ENCODE measurements at places on chromosomes 12 and 14.

DNA sequence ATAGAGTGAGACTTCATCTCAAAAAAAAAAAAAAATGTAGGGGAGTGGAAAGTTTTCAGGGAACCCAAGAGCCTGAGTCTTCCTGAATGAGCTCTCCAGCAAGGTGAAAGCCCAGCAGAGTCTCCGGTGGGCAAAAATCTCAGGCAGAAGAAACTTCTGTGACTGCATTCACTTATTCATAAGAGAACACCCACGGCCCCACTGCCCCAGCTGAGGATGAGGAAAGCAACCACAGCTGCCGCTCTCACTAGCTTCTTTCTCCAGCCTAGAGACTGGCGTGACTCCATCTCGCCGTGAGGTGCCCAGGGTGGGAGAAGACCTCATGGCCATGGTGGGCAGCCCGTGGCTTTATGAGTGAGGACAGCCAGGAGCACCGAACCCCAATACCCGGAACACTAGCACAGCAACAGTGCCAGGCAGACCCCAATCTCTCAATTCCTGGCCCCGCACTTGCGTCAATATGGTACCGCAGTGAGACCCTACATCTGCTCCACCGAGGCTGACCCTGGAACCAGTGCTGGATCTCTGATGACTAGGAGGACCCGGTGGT is 29.7 kb upstream of the DYNC1H1 start:
- no peak for DNase-seq

GRCh38 chr12:31702047-31702446 is 26.8 kb downstream of the AMN1 start:
- no peak for DNase-seq

- no peak for DNase-seq
These were observed 29.5 kb downstream of the CCDC198 start for GRCh38 chr14:57464008-57464730.

DNA sequence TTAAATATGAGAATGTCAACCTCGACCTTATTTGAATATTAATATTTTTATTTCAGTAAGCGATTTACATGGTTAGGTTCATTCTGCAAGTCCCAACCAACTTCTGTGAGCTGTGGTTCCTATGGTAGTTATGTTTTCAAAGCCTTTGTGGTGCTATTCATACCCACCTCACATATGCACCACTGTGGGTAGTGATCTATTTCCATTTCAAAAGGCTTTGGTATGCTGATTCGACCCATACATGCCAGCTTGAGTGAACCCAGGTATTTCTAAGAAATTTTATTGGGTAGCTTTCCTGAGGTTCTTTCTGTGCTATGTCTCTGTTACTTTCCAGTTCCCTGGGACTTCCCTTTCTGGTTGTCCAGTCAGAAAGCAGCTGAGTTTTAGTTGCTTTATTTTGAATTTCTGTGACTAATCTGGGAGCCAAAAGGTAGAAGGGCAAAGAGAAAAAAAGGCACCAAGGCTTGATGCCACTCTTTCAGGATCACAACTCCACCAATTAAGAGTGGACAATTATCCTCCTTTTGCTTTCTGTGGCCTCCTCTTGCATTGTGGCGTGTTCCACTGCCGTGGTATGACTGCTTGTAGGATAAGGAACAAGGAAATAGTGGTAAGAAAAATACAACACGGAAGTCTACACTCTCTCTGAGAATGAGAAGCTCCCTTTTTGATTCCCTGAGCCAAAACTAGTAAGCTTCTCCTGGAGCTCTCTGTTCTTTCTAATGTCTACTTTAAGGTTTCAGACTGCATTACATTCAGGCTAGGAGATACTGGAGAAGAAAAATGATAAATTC is 729.1 kb downstream of the NOVA1 start:
- no peak for DNase-seq

DNA sequence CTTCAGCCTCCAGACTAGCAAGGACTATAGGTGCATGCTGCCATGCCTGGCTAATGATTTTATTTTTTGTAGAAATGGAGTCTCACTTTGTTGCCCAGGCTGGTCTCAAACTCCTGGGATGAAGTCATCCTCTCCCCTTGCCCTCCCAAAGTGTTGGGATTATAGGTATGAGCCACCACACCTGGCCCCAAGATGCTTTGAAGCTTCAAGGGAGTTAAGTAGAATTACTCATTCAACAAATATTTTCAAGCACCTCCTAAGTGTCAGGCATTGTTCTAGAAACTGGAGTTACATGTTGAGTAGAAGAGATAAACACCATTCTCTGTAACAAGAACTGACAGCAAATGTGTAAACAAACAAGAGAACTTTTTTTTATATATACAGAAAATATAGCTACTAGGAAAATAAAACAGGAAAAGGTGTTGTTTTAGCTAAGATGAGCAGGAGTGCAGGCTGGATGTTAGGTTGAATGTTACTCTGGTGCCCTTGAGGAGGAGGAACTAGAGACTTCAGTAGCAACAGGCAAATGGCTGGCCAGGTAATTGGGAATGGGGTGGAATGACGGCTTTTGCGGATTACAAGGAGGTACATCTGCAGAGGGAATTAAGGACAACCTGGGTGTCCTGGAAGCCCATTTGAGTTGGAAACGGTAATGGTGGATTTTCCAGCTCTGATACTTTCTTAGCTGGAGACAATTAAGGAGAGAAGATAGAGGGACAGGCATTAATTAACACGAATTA is 32.0 kb upstream of the CFAP54 start:
- DNase-seq: no peak

DNA sequence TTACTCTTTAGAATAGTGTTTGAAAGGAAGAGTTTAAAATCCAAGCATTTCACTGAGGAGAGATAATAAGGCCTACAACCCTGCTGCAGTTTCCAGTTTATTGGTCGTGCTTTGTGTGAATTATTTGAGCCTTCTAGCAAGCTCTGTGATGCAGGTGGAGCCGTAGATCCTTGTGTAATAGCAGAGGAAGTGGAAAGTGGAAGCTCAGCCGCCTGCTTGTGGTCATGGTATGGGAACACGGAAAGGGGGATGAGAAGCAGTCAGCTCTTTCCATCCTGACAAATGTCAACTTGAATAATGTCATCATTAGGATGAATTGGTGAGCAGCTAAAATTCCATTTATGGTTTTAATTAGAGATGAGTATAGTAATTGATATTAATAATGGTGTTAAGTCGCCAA is 29.1 kb downstream of the SYNE2 start:
- DNase-seq: no peak

GRCh38 chr14:99258341-99258861 is 13.6 kb downstream of the BCL11B start:
- peak; percentile 70 for DNase-seq

- no peak for DNase-seq
These were observed 3.9 kb upstream of the TBC1D30 start for GRCh38 chr12:64820593-64820992.

- DNase-seq: no peak
These were observed 79.5 kb downstream of the DAAM1 start for GRCh38 chr14:59268011-59268410.

- no peak for DNase-seq
These were observed 94.7 kb downstream of the SLC41A2 start for GRCh38 chr12:104863296-104863948.

GRCh38 chr14:63432228-63432627 is 110.9 kb downstream of the PPP2R5E start:
- no peak for DNase-seq

DNA sequence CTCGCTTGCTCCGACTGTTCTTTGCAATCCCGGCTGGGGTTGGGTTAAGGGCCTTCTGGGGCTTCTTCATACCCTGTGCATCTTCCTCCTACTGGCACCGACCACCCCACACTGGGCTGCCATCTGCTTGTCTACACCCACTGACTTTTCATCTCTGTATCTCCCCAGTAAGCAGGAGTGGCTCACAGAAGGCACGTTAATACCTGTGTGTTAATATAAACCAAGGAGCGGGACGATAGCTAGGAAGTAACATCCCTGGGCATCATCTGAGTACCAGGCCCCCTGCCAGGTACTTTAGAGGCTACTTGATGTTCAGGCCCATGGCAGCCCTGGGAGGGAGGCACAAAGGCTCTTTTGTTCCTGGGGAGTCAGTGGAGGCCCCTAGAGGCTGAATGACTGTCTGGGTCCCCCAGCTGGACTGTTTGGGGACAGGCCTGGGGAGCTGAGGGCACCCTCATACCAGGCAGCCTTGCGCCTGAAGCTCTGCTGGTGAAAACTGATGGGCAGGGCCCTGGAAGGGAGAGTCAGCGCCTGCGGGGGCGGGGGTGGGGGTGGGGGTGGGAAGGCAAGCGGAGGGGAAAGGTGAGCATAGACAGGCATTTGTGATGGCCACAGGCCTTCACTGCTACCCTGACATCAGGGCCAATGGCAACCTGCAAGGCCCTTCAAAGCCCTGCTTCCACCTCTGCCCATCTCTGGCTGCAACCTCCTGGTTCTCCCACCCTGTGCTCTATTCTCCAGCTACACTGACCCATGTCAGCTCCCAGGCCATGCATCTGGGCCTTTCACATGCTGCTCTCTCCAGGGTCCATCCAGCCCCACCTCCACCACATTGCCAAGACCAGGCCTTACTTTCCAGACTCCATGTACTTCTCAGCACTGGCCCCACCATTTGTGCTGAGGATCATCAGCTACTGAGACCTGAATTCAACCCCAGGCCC is 34.2 kb upstream of the DEGS2 start:
- DNase-seq: peak; percentile 10

- peak; percentile 6 for DNase-seq
These were observed 99.0 kb downstream of the LIN7A start for GRCh38 chr12:80838708-80839107.

DNA sequence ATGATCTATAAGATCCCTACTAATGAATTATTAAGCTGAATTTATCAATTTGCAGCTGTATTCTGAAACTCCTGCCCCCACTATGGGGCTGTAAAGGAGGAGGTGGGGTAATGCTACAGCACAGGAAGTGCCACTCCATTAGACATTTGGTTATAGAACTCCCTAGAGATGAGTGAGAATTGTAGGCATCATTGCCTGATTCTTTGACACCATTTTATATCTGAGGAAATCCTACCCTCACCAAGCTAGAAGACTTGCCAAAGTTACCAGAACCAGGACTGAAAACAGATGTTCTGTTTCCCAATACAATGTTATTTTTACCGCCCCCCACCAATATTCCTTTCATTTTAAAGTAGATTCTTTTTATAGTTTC is 182.4 kb downstream of the EGLN3 start:
- DNase-seq: no peak

- DNase-seq: peak; percentile 88
These were observed 668 bp downstream of the TRIP11 start for GRCh38 chr14:92039063-92039718.

GRCh38 chr14:29587046-29587445 is 340.6 kb downstream of the PRKD1 start:
- DNase-seq: no peak

- peak; percentile 35 for DNase-seq
These were observed 101.1 kb downstream of the C12orf75 start for GRCh38 chr12:105431537-105432100.

DNA sequence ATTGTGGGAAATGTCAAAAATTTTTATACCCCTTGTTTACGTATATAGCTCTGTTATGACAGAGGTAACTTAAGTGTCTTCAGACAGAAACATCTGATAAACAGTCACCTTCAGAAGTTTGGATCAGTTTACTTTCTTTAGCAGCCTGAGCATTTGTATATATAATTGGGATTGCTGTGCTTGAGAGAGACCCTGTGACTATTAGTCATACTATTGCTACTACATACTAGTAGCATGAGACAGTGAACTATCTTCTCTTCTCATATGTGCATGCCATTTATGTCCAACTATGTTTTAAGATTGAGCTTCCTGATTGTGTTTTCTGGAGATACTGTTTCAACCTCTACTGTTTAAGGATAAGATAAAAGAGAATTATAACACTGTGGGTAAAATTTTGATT is 101.5 kb downstream of the PDE6H start:
- DNase-seq: no peak

DNA sequence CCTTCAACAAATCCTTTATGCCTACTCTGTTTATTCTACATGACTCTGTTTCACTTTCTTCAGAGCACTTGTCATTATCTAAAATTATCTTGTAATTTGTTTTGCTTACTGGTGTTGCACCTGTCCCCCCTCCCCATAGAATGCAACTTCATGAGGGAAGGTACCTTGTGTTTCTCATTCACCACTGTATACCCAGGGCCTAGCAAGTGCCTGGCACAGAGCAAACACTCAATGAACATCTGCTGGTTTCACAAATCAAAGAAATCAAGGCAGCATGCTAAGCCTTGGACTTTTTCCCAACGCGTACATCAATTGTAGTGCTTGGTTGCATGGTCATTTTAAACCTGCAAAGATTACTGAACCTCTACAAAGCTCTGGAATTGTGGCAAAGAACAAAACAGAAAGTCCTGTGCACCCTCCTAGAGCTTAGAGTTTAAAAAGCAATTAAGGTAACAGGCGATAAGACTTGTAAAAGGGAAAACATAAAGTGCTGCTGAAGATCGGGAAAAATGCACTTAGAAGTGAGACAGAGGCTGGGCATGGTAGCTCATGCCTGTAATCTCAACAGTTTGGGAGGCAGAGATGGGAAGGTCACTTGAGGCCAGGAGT is 479.1 kb downstream of the MED13L start:
- DNase-seq: no peak

DNA sequence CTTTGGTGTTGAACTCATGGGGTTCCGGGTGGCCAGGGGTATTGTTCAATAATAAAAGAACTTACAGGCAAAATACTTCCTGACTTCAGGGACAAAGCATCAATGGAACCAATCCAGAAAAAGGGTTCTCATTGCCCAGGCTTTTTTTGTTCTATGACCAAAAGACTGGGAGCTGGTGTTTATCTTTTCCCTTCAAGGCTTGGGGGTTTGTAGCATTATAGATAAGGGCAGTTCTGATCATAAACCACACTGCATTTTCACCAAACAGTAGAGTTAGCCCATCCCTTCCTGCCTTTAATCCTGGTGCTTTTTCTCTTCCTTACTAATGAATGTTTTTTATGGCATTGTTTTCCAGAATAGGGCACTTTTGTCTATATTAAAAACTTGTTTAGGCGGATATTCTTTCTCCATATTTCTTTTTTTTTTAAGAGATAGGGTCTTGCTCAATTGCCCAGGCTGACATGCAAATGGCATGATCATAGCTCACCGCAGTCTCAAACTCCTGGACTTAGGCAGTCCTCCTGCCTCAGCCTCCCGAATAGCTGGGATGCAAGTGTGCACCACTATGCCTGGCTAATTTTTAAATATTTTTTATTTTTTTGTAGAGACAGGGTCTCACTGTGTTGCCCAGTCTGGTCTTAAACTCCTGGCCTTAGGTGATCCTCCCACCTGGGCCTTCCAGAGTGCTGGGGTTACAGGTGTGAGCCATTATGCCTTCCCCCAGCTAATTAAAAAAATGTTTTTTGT is 9.7 kb downstream of the FUT8 start:
- DNase-seq: no peak

- peak; percentile 67 for DNase-seq
These were observed 37.3 kb upstream of the RCOR1 start for GRCh38 chr14:102554821-102555819.
